Activated CD8-positive, alpha-beta T cell treated with anti-CD3 and anti-CD28 coated beads, Interleukin-2, amount 10 ng/mL, durations not matched to agents 7 days and 5 days (primary cell): ENCODE measurements at places on chromosomes 1 and 21. TPM values are rescaled to one million over a fixed set of nuclear protein-coding genes. Genes with fewer than 3 reads are reported as not detected.

GRCh38 chr1:154350383-154350782 lies 25.1 kb downstream of the ATP8B2 start:
- no peak for DNase-seq

DNA sequence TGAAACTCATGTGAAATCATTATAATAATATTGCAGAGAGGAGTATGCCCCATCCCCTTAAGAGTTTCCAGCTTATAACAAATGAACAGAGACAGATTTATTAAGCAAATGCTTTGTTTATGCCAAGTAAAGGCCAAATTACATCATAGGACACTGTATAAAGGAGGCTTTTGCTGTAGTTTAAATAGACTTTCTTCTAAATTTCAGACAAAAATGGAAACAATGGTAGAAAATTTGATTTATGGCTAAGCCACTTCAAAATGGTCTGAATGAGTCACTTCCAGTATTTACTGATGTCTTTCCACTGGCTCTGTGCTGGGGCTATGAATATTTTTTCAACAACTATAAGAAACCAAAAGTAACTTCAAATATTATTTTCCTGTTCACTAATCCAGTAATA lies 81.1 kb upstream of the ST6GALNAC5 start:
- DNase-seq = no peak

DNA sequence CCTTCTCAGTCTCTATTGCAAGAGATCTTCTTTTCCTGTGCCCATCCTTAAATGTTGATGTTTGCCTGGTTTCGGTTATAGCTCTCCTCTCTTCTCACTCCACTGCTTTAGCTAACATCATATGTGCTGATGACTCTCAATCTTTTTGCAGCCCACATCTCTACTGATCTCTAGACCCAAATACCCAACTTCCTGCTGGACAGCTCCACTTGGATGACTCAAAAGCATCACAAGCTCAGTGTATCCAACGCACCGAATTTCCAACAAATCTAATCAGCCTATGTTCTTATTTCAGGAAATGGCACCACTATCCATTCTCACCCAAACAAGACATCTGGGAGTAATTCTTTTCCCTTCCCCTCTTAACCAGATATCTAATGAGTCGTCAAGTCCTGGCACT lies 79.1 kb upstream of the ARTN start:
- DNase-seq = no peak

Gene DNAJC8
- total RNA-seq = 121 TPM

DNA sequence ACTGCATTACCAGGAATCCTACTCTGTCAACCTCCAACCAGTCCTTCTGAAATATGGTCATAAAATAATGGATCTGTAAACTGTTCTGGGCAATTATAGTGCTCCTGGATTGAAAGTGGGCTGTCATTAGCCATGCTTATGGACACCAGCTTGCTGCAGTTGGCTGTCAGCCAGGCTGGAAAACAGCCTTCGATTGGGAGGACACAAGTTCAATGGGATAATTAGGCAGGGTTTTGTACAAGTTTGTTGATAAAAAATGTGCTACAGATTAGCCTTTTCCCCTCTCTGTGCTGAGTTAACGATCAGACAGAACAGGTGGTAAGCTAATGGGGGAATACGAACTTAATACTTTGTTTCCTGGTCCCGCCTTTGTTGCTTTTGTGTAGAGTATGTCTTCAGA lies 413.9 kb downstream of the DUSP10 start:
- no peak for DNase-seq

Gene HAO2
- not detected for total RNA-seq

Gene MRAP
- not detected for total RNA-seq

Gene ZNF669
- 10.3 TPM for total RNA-seq

Gene FCRLB
- 0.97 TPM for total RNA-seq

DNA sequence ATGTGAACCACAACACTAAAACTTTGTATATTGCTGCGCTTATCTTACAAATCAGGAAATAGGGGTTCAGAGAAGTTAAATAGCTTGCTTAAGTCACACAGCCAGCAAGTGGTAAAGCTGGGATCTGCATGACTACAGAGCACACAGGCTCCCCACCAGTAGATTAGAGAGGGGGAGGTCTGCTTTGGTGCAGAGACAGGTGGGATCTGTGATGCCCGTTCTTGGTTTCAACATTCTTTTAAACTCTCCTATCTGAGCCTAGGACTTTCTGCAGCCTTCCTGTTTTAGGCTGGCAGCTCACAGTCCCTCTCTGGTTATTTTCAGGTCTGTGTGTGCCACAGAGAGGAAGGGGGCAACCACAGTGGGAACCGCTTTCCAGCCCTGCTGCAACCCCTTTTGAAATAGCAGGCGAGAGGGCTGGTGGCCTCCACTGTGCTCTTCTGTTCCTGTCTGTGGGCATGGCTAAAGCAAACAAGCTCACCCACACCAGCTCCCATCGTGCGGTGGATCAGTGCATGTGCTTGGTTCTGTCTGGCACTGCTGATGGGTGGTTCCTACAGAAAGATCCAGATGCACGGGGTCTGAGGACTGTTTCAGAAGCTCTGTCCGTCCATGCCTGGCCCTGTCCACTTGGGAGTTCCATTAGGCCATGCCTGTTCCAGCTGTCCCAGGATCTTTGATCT lies 1.7 kb upstream of the IL6R start:
- peak; percentile 56 for DNase-seq

Gene KCNE2
- not detected for total RNA-seq

- DNase-seq = no peak
These were observed at the start of gene DNASE2B for GRCh38 chr1:84398175-84399155. DNASE2B (plus strand) TSS chr1:84398484; CDS start chr1:84398565, 81 bp downstream.

DNA sequence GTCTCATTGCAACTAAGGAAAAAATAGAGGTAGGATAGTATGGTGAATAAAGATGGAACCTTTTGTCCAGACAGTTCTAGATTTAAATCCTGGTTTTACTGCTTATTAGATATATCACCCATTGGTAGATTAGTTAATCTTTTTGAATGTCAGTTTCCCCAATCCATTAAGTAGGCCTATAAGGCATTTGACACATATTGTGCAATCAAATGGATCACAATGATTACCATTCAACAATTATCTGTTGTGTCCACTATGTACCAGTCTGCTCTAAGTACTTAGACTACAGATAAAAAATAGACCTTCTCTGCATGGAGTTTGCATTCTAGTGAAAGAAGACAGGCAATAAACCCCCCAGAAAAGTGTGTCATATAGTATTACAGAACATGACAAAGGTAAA lies 6.0 kb upstream of the PALMD start:
- DNase-seq = no peak

DNA sequence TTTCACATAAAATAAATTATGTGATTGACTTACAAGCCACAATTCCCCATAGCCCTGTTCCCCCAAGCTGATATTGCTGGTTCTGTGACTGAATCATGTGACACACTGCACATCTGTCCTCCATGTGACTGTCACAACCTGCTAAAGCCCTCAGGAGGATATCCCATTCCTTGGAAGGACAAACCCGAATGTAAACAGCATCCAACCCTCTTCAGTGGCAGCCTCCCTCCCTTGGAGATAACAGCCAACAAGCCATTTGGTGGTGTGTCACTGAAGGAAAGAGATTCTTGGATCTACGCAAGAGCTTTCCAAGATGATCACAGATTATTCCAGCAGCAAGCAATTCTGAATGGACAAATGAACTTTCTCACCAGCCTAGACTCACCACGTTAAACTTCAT lies 153.9 kb upstream of the TIAM1 start:
- no peak for DNase-seq

- no peak for DNase-seq
These were observed 122.9 kb upstream of the GALNT2 start for GRCh38 chr1:229943988-229944743.

DNA sequence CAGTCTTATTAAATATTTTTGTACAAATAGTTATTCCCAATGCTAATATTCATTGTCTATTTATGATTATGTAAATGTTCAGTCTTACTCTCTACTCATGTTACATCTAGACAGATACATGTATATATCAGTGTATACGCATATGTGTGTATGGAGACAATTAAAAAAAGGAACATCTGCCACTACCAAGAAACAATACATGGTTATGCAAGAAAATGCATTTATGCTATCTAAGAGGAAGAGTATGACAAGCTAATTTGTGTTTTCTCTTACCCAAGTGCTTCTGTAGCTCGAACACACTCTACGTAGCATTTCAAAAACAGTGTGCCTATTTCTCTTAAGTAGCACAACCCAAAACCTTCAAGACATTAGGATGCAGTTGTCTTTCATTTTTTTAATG lies 6.1 kb upstream of the RLF start:
- DNase-seq = no peak

- no peak for DNase-seq
These were observed 171.0 kb downstream of the TGFBR3 start for GRCh38 chr1:91714867-91715381.

Gene FAM167B
- 0.78 TPM for total RNA-seq

Gene PLEKHN1
- 1.7 TPM for total RNA-seq

Gene DOP1B
- total RNA-seq = 30.3 TPM

Gene SLAMF9
- not detected for total RNA-seq

GRCh38 chr1:40783001-40783905 lies at the start of gene KCNQ4:
KCNQ4 (plus strand) TSS chr1:40783787; CDS start chr1:40784094, 307 bp downstream.
- no peak for DNase-seq

Gene PLA2G4A
- not detected for total RNA-seq

DNA sequence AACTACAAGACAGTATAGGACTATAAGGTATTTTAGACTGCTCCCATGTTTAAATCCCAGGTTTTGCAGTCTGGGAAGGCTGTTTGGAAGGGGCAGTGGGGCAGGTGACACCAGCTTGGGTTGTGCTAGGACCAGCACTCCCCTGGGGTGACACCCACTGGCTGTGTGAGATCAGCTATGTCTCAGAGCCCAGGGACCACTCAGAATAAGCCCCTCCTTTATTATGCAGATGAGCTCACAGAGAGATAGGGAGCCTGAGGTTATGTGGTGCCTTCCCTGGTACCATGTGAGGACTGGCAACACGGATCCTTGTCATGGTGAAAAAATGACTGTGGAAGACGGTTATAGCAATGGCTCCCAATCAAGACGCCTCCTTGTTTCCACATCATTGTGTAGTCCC lies 71.0 kb downstream of the NENF start:
- no peak for DNase-seq

- no peak for DNase-seq
These were observed 16.1 kb downstream of the C1orf52 start for GRCh38 chr1:85243372-85243771.

Gene CCDC17
- 2.5 TPM for total RNA-seq

DNA sequence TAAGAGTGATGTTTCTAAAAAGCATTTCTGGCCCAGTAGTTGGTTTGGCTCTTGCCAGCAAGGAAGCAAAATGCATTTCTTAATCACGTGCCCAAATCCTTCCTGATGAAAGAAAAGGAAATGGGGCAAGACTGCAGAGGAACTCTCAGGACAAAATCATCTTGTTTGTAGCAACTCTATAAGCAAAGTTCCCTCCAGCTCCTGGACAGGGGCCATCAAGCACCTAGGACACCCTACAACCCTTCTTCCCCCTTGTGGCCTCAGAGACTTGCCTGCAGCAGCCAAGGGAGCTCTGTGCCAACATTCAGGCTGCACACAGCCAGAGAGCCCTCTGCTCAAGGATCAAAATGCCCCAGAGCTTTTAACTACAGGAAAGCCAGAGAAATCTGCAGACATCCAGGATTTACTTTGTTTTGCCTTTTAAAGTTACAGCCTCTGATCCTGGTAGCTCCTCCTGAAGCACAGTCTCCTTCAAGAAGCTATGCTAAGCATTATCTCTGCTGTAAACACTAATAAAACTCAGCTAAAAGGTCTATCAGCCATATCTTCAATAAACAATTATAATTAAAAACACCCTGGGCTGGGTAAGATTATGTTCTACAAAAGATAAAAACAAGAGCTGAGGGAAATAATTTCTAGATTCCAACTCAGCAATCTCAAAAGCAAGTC lies 105.0 kb downstream of the KIAA0319L start:
- DNase-seq = no peak

DNA sequence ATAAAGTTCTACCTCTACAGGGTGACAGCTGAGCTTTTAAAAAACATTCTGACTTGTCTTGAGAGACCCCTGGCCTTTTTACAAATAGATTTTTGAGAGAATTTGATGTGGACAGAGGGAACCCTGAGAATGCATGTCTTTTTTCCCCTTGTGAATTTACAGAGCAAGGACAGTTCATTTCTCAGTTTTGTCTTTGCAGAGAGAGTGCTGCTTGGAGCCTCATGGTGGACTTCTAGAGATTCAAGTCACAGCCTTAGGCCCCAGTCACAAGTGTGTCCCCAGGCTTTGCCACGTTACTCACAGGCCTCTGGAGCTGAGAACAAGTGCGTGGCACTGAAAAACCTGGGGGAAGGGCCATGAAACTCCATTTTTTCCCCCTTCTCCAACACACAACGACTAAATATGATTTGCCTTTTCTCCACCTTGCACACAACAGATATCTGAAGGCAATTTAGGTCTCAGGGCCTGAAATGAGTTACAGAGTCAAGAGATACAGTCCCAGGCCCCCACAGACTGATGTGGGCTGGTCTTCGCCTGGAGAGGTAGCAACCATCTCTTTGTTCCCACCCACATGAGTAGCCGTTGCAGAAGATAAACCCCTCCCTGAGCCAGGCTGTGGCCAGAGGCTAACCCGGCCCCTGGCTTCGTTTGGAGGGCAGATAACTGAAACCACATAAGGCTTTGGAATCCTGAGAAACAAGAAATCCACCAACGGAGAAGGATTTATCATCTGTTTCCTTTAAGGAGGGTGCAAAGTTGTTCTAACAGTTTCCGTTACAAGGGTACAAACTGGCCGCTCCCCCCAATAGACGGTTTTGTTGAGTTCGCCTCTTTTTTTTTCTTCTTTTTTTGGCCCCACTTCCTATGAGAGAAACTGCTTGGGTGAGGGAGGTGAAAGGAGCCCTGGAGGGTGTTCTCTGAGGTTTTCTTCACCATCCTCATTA lies 1.0 kb upstream of the PIGV start:
- DNase-seq = peak; percentile 71

GRCh38 chr1:148263128-148263905 lies 111.2 kb upstream of the NBPF11 start:
- peak; percentile 73 for DNase-seq
